ENCODE measurements at places on chromosomes 5 and 9.

DNA sequence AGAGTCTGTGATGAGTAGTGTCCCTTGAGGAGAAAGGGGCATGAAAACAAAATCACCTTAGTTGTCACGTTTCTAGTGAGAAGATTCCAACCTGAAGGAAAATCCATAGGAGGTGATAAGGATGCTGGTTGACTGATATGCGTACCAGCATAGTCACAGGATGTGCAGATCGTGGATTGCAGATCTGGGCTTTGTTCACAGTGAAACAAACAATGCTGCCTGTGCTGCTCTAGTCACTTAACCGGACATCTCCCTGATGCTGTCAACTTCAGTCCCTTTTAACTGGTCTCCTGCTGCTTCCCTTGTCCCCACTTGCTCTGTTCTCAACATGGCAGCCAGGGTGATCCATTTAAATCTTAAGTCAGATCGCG lies 89.7 kb downstream of the IQGAP2 start:
- no peak for DNase-seq

- DNase-seq, result no peak
Observed at GRCh38 chr5:96175090-96175489, 213.4 kb upstream of the ELL2 start.

GRCh38 chr5:102749416-102750030 lies 5.6 kb upstream of the PAM start:
- no peak for DNase-seq

DNA sequence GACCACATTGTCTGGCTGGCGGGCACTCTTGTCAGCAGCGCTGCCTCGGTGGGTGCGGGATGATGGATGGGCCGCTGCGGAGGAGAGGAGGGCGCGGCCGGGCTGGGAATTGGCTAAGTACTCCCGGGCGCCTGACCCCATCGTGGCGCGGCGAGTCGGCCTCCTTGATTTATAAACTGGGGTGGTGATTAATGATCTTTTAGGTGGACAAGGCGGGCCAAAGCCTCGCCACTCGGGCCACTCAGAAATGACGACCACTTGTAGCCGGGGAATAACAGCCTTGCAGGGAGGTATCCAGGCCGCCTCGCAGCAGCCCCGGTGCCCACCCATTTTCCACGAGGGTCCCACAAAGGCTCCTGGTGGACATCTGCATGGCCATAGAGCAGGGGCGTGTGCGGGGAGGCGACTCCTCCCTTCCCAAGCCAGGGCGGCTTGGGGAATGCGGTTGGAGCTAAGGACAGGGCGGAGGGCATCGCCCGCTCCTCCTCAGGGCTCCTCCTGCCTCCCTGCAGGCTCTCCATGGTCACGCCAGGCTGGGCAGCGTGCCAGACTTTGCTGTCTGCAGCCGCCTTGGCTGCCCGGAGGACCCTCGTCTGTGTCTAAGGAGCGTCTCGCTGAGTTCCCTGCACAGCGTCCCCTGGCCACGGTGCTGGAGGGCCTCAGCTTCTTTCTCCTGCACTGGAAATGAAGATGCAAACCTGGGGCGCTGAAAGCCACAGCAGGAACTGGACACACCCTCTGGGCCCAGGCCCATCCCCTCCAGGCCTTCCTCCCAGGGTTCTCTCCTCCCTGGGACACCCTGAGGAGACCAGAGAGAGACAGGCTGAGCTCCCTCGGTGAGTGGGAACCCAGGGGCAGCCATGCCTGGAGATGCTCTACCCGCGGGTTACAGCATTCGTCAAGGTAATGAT lies 287.4 kb upstream of the IRX4 start:
- DNase-seq, result no peak

DNA sequence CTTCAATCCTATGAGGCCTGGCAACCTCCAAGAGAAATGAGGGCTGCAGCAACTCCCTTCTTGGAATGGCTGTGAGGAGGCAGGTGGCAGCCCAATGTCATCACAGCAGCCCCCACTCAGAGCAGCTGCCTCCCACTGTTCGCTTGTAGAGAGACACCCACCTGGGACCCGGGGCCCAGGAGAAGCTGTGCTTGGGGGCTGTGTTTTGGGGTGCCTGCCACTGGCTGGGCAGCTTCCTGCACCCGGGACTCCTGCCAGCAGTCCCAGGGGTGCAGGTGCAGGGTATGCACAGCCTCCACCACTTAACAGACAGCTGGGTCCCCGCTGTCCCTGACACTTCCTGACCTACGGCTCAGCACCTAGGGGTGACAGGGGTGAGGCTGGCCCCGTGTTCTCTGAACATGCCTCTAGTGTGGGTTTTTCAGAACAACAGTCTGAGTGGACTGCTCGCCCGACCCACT lies 26.2 kb downstream of the NIPAL4 start:
- no peak for DNase-seq

- no peak for DNase-seq
Observed at GRCh38 chr9:128341435-128341849, 1.1 kb downstream of the SLC27A4 start.

- DNase-seq, result no peak
Observed at GRCh38 chr9:125513668-125514413, 193.2 kb downstream of the MAPKAP1 start.
